ENCODE measurements at places on chromosomes 11 and 22.

GRCh38 chr11:70729949-70730348 is 331.6 kb downstream of the CTTN start:
- no peak for DNase-seq

DNA sequence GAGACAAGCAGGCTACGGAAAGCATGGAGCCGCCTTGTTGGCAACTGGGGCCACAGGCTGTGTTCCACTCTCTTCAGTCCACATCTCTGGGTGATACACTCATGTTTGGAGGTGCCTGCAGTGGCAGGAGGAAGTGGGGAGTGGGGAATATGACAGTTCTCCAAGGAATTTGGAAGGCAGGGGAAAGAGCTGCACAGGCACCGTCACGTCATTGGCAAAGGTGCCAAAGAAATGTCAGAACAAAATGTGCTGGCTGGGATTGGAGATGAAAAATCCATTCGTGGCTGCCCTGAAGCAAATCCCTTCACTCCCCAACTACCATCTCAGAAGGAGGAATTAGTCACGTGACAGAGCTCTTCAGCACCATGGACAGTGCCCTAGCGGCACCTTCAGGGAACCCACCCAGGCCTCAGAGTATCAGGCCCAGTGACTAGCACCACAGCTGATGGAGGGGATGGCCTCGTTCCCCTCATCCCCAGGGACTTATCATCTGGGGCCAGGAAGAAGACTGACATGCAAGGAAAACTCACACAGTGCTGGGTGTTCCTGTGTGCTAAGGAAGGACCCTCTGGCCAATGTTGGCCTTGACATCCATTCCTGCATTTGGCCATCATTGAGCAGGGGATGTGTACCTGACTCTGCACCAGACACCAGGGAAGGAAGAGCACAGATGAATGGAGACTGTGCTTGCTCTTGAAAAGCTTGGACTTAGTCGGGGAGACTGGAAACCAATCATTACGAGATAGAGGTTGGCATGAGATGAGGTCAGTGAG is 48.5 kb upstream of the PRDM11 start:
- peak; percentile 80 for DNase-seq

DNA sequence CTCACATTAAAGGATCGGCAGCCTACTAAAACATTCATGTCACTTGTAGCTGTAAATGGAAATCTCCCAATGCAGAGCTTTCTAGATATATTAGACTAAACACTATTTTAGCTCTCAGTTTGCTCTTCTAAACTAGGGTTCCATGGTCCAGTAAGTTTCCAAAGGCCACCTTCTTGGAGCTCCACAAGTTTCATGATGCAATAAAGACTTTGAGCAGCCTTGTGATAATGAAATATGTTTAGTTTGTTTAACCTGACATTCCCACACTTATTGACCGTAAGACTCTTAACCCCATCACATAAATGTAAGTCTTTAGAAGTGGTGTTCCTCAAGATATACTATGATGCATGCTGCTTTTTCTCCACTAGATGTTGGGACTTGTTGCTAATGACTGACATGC is 87.7 kb downstream of the TRIM44 start:
- no peak for DNase-seq

DNA sequence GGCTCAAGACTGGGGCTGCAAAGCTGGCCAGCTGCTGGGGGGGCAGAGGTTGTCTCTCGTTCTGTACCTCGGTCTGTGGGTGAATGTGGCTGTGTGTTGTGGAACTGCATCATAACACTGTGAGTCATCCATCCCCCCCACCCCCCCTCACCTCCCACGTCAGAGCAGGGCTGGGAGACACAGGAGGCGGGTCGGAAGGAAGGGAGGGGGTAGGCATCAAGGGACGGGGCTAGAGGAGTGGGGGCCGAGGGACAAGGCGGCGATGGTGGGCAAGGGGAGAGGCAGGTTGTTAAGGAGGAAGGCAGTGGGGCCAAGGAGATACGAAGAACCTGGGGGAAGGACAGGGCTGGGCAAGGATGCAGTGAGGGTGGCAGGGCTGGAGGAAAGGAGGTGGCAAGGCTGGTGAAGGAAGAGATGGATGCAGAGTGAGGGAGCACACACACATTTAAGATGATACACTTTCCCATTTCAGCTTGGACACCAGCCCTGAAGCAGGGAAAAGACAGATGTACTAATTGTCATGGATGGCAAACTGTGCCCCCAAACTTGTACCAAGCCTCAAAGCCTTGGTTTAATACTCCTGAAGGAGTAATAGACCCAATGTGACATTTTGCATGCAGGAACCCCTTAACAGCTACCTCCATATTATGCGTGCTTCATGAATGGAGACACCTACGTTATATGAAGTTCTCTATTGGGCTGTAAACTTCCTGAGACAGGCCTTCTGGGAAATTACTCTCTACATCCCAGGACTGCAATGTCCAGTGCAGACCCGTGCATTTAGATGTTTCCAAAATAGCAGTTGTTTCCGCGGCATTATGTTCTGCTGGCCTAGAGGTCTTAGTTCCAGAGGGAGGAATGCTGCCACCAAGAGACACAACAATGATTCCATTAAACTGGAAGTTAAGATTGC is at the start of gene YPEL4:
Gene YPEL4 (minus strand): TSS at position 87 of the 913 bp plus-strand sequence. CDS start 2,805 bp downstream, outside the sequence.
- peak; percentile 50 for DNase-seq

GRCh38 chr11:66877588-66878385 is 20.9 kb downstream of the LRFN4 start:
- DNase-seq, result no peak

GRCh38 chr22:43526117-43526655 is 114.4 kb downstream of the MPPED1 start:
- DNase-seq, result no peak

DNA sequence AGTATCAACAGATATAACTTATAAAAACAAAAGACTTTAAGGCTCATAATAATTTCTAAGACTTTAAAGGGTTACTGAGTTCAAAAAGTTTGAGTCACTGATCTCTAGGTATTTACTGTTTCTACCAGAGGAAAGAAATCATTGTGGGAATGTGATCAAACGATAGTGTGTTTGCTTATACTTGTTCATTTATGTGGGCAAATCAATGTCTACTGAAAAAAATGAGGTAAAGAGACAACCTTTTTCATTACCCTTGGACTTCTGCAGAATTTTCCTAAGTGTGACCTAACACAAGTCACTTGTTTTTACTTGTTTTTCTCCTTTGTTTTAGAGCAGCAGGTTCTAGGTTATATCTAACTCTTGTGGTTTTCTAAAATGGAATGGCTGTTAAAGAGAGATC is 65.4 kb downstream of the PRR5L start:
- DNase-seq, result no peak

GRCh38 chr11:95266751-95267374 is 35.9 kb upstream of the SESN3 start:
- no peak for DNase-seq

DNA sequence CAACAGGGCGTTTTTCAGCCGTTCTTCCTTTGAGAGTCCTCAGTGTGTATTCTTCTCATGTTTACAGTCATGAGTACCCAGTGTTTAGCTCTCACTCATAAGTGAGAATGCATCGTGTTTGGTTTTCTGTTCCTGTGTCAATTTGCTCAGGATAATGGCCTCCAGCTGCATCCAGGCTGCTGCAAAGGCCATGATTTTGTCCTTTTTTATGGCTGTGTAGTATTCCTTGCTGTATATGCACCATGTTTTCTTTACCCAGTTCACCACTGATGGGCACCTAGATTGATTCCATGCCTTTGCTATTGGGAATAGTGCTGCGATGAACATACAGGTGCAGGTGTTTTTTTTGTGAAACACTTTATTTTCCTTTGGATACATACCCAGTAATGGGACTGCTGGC is 23.5 kb downstream of the B3GAT1 start:
- no peak for DNase-seq

- DNase-seq, result peak; percentile 96
Measured at GRCh38 chr22:23289851-23290724, 109.8 kb downstream of the BCR start.

GRCh38 chr22:26436903-26437515 is 7.9 kb downstream of the ASPHD2 start:
- DNase-seq, result no peak

DNA sequence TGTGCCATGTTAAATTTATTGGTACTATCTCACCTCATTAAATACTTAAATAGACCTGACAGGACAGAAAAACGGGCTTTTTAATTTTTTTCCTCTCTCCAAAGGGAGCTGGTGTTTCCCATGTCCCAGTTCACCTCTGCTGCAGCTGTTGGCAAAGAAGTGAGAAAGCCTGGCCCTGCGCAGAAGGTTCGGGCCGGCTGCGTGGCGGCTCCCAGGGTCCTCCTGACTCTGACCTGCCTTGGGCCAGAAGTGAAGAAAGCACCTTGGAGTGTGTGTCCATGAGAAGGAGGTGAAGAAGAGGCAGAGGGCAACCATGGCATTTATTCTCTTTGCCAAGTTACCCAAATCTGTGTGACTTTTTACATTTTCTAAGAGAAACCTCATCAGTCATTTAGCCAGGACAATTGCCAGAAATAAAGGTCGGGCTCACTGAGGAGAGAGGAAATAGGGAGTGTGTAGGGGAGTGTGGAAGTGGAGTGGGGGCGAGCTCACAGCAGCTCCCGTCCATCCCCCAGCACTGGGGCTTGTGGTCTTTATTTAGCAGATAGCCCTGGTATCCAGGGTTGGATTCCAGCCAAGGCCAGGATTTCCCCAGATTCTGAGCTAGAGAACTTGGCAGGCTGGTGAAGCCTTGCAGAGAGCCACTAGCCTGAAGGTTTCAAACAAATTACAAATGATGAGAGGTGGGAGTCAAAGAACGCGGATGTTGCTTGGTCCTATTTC is 102.4 kb upstream of the CADM1 start:
- no peak for DNase-seq

GRCh38 chr22:49962751-49963646 is 2.4 kb downstream of the PIM3 start:
- DNase-seq, result peak; percentile 2

DNA sequence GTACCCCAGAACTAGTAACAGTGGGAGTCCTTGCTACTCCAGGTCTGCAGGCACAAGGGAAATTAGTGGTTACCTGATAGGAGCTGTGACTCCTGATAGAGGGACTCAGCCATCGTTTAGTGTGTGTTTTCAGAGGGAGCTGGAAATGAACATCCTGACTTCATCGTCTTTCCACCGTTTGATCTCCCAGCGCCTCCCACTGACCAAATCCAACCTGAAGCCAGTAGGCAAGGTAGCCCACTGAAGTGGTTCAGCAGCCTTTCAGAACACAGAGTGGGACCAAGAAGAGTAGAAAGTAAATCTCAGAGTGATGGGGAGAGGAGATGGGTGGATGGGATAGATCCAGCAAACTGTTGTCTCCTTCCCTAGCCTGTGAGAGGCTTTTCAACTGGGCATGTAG is 385.9 kb downstream of the INSC start:
- no peak for DNase-seq

DNA sequence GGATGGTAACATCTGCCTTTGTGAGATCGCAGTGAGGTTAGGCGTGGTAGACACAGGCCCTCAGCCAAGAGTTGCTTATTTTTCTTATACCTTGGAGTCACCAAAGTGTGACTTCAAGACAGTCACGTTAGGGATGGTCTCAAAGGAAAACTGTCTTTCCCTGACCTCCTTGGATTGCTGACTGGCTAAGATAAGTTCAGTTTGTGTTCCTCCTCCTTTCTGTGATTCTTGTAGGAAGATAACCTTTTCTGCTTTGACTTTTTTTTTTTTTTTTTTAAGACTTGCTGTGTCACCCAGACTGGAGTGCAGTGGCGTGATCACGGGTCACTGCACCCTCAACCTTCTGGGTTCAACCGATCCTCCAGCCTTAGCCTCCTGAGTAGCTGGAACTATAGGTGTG is 23.1 kb downstream of the TAB1 start:
- no peak for DNase-seq

- DNase-seq, result no peak
Measured at GRCh38 chr22:27041745-27042310, 384.4 kb downstream of the MIAT start.

- no peak for DNase-seq
Measured at GRCh38 chr11:91366816-91367215, 857.8 kb upstream of the FAT3 start.

DNA sequence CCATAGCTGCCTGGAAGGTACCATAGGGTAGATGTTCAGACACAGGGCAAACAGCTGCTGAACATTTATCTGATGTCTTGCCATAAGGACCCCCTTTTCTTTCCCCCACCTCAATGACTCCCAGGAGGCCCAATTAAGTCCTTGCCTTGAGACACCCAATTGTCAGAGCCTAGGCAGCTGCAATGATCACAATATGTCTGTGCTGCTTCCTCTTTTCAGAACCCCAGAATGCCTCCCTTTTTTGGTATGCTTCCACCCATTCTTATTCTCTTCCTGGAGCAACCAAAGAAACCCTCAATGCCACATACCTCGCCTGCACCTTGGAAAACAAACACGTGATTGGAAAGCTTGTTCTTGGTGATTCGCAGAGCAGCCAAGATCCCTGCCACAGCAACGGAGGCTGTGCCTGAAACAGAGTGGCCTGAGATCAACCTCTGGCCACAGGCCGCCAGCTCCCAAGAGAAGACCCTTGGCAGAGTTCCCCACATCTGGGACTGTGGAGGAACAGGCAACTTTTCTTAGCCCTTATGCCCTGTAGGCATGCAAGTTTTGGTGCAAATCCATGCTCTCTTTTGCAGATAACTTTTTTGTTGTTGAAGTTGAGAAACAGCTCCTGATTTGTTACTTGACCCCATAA is 75.4 kb downstream of the CCDC81 start:
- DNase-seq, result no peak

- DNase-seq, result no peak
Measured at GRCh38 chr11:10786451-10786850, 22.3 kb downstream of the EIF4G2 start.

DNA sequence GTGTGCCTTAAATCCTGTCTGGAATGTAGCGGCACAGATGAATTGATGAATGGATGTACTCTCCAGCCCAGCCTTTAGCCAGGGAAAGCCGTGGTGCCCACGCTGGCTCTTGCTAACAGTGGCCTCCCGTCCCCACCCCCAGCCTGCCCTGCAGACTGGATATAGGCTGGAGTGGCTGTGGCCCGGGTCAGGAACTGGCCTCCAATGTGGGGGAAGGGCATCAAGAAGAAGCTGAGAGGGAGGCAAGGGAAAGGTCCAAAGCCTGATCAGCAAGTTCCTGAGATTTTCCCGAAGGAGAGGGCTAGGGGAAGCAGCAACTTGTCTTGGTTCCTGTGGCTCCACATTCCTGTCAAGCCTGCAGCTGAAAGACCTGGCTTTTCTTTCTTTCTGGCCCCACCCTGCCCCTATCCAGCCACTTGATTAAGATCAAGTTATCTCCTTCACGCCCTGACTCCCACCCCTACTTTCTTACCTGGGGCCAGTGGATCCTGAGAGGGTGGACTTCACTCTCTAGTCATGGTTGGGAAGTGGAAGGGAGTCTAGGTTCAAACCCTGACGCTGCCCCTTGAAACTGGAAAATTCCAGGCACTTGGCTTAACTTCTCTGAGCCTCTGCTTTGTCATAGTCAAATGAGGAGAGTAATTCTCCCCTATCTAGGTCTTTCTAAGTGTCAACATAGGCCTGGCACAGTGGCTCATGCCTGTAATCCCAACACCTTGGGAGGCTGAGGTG is 11.0 kb upstream of the MICALL1 start:
- peak; percentile 43 for DNase-seq

- DNase-seq, result peak; percentile 79
Measured at GRCh38 chr22:33018232-33018864, 39.8 kb downstream of the SYN3 start.

All from iPS-NIHi11 (cell line).